Keratinocyte (primary cell): ENCODE measurements at places on chromosomes 12 and 14.

DNA sequence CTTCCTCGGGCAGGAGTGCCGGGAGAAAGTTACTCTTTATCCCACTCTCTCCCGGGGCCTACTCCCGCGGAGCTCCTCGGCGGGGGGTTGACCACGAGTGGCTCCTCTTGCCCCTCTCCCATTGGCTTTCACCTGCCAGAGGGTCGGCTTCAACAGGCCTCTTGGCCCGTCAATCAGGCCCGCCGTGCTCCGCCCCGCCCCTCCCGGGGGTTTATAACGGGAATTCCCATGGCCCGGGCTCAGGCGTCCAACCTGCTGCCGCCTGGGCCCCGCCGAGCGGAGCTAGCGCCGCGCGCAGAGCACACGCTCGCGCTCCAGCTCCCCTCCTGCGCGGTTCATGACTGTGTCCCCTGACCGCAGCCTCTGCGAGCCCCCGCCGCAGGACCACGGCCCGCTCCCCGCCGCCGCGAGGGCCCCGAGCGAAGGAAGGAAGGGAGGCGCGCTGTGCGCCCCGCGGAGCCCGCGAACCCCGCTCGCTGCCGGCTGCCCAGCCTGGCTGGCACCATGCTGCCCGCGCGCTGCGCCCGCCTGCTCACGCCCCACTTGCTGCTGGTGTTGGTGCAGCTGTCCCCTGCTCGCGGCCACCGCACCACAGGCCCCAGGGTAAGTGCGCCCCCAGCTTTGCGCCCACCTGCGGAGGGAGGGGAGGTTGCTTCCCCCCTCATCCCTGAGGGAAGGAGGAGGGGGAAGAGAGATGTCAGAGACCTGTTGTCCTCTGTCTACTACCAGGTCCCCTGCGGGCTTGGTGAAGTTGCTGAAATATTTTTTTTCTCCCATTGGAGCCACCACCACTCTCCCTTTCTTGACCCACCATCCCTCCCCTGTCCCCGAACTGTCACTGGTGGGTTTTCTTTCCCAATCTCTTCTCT, at the start of gene SMOC1:
Gene SMOC1 (plus strand): TSS at position 242 of the 869 bp plus-strand sequence. CDS start 263 bp downstream, at position 505.
- DNase-seq = no peak

- DNase-seq = no peak
Observed at GRCh38 chr14:91113829-91114078, at the start of gene DGLUCY. Gene DGLUCY (plus strand): TSS chr14:91114073. CDS start chr14:91160295, 46,222 bp downstream.

GRCh38 chr12:98737322-98737712, 92.2 kb downstream of the APAF1 start:
- no peak for DNase-seq

GRCh38 chr14:87656315-87656714, 336.7 kb downstream of the GALC start:
- no peak for DNase-seq

GRCh38 chr12:15788233-15789219, 662 bp downstream of the EPS8 start:
- DNase-seq = no peak

GRCh38 chr14:104973385-104974145, 4.6 kb downstream of the AHNAK2 start:
- DNase-seq = peak; percentile 96

- no peak for DNase-seq
Observed at GRCh38 chr12:4943938-4944284, 34.2 kb downstream of the KCNA1 start.

GRCh38 chr12:6867413-6868210, at the start of gene TPI1:
Gene TPI1 (plus strand): TSS chr12:6867531. CDS start chr12:6867567, 36 bp downstream.
- no peak for DNase-seq

GRCh38 chr12:32836710-32837109, 59.9 kb downstream of the PKP2 start:
- no peak for DNase-seq

GRCh38 chr12:45934956-45935355, 55.4 kb downstream of the SCAF11 start:
- no peak for DNase-seq

DNA sequence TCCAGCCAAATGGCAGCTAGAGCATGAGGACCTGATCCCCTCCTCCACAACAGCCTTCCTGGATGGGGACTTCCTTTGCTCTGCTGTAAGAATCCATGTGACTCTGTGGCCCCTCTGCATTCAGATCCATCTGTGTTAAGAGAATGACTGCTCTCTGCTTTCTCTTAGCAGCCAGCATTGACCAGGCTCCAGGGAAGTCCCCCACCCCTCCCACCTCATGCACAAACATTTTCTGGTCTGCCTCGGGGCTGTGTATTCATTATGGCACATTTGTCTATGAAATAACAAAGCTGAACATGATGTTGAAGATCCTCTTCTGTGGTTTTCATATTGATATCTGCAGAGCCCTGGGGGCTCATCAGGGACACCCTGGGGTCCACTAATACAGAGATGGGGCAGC, 201.7 kb downstream of the NUAK1 start:
- DNase-seq = no peak

DNA sequence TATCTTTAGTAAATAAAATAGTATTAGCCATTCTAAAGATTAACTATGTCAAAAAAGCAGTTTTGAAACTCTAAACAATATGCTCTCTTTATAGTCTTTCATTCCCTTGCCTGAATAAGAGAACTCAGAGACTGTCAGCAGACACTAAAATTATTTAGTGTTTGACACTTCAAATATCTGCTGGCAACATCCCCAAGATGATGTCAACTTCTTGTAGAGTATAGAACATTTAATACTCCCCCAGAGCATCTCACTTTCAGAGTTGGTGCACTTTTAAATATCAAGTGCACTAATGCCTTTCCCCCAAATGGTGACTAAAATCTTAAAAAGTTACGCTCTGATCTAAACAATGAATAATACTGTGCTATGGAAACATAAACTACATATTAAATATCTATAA, 374.9 kb downstream of the SLC6A15 start:
- DNase-seq = no peak

GRCh38 chr14:65239938-65240296, 137.6 kb upstream of the MAX start:
- no peak for DNase-seq

DNA sequence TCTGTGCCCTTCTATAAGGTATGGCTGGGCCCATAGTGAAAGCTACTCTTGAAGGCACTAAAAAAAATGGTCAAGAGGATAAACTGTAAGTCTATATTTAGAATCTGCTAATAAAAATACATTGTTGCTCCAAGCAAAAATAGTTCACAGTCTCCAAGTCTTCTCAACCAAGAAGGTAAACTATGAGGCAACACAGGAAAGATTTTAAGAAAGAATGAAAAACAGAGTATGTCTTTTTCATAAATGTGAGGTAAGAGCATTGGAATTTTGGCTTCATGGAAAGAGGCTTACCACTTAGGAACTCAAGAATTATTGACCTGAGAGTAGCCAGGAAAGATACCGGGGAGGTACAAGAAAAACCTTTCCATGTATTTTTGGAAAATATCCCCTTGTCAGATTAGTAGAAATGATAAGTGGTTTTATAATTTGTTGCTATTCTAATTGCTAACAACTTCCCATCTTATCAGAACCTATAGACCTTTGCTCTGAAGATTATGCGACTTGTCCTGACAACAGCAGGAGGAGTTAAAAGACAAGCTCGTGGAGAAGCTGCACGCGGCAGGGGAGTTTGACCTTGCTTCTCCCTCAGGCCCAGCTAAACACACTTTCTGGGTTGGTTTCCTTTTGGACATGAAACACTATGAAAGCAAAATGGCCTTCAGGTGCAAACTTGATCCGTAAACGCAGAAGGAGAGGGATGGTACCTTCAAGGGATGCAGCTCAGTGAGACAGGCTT, 238.1 kb downstream of the FOXN3 start:
- DNase-seq = no peak

DNA sequence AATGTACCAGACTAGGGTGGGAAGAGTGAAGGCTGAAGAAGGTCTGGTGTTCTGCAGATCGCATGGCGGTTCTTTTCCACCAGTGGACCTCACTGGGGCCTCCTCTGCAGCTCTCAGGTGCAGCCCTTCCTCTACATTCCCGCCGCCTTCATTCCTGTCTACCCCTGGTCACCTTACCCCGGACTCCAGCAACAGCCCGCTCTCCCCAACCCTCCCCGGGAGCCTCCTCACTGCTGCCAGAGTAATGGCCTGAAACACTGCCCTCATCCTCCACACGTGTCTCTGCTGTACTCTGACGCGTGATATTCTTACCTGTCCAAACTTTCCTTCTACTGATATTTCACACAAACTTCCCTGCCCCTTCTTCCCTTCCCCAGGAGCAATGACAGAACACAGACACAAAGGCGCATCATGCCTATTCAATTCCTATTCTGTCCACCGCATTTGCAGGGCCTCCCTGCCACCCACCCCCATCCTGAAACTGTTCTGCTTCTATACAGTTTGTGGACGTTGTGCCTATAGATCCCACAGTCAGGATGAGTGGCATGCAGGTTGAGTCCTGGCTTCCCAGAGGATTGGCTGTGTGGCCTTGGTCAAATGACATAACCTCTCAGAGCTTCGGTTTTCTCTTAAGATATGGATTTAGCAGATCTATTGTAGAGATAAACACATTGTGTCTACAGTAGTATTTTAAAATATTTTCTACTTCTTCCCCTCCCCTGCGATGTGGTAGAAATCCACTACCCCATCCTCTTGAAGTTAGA, 1.7 kb upstream of the NUAK1 start:
- no peak for DNase-seq

DNA sequence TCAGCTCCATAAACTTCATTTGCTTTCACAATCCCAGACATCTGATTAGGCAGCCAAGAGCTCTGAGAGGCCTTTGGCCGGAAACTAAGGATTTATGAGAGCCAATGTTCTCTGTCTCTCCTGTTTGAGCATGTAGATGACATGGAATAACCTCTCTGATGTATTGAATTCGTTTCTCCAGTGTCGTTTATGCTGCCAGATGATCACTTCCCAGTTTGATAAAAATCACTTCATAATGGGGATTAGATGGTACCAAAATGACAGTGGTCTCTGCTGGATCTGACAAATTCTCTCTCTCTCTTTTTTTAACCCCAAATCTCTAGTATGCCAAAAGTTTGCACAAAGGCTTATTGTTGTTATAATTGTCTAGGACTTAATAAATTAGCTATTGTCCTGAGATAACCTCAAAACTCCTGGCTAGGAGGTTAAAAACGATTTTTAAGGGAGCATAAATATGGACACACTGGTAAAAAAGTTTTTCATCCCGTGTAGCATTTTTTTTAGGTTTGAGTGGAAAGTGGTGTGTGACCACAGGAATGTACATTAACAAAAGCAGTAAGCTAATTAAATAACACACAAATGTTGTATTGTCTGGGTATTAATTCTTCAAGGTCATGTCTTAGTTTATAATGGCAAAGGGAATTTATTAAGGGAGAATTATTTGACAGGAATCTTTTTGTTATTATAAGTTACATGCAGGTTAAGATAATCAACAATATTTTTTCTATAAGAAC, 82.6 kb upstream of the USP44 start:
- no peak for DNase-seq

DNA sequence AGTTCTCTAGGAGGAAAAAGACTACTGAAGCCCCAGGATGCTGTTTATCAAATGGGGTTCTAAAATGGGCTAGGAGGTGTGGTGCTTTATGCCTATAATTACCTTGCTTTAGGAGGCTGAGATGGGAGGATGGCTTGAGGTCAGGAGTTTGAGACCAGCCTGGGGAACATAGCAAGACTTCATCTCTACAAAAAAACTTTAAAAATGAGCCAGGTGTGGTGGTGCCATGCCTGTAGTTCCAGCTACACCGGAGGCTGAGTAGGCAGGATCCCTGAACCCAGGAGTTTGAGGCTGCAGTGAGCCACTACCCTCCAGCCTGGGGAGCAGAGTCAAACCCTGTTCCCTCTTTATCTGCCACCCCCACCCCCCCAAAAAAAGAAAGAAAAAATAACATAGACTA, 23.3 kb upstream of the SLC2A3 start:
- no peak for DNase-seq

- DNase-seq = no peak
Observed at GRCh38 chr14:102840771-102841528, 63.7 kb downstream of the TRAF3 start.

DNA sequence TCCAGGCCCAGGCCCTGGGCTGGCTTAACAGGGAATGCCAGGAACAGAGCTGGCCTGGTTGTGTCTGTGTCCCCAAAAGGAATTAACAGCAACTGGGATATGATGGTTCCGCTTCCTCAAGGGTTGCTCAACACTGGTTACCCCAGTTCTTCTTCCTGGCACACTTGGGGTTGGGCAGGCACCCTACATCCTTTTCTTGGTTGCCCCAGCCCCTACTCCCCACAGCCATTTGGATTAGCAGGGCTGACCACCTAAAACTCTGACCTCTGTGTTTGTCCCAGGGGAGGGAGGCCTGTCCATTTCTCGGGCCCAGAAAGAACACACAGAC, 30.8 kb downstream of the NCKAP5L start:
- DNase-seq = no peak

- DNase-seq = no peak
Observed at GRCh38 chr12:28770322-28770721, 378.8 kb upstream of the FAR2 start.

DNA sequence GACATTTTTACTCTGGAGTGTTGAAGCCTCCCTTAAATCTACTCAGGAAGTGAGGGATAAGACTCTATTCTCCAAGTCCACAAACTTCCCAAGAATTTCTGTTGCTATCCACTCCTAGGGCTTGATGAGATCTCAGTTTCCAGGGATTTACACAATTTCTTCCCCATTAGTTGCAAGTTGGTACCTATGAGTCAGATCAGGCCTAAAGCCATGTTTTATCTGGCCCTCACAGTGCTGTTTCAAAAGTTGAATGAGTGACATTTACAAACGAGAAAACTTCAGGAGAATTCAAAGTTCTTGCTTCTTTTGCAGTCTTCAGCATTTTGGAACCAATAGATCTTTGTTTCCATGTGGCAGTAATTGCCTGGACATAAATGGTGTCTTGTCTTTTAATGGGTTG, 156.4 kb upstream of the SYT10 start:
- no peak for DNase-seq

GRCh38 chr12:75636607-75637006, 125.2 kb upstream of the KRR1 start:
- DNase-seq = no peak

DNA sequence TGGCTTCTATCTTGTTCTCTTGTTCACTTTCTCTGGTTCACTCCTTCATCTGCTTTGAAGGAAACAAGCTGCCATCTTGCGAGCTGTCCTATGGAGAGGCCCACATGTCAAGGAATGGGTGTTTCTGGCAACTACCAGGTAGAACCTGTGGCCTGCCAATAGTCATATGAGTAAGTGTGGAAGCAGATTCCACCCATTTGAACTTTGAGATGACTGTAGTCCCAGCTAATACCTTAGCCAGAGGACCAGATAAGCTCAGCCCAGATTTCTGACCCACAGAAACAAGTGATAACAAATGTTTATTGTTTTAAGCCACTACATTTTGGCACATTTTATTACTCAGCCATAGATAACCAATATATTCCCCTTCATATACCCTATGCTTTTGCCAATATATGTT, 4.0 kb upstream of the SLC38A2 start:
- DNase-seq = no peak

GRCh38 chr12:54603173-54603814, 14.8 kb upstream of the PPP1R1A start:
- DNase-seq = peak; percentile 19

DNA sequence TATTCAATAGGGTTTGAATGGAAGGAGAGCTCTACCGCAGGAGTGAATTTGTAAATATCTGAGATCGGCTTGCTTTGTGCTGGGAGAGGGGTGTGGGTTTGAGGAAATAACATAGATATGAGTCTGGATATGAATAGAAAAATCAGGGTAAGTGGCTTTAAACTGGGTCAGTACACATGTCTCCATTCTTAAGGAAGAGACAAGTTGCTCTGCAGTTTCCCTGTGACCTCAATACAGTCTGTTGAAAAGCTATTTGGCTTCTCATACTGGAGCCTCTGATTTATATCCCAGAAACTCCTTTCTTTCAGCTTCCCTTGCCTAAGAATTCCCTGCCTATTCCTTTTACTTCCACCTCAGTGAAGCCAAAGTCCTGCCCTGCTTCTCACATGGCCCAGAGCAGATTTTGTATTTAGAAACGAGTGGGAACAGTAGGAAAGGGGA, 153.5 kb upstream of the ATF7IP start:
- DNase-seq = no peak
